ENCODE measurements at places on chromosomes 4 and X.

DNA sequence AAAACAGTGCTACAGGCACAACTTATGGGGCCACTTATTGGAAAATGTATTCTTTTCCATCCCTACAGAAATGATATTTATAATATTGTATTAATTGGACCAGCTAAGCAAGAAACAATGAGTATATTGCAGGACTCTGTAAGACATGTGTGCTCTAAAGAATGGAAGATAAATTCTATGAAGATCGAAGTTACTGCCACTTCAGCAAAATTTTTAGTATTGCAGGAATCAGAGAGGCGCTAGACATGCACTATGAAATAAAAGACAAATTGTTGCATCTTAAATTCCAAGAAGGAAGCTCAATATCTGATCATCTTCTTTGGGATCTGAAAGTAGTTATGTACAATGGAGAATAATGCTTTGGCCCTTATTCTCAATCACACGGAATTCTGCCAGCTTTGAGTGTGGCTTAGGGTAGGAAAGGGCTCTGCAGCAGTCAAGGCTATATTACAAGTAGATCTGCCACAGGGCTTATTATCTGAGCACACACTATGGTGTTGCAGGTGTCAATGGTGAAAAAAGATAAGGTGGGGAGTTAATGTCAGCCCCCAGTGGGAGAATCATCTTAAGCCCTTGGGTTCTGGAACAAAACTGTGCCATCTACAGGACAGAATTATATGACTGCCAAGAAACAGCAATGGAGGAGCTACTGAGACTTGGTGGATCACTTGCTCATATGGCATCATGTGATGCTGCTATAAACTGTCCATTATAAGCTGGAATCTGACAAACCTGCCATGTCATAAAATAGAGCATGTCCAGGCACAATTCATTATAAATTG lies 334.0 kb upstream of the NDST3 start:
- no peak for DNase-seq

- DNase-seq: no peak
Observed at GRCh38 chr4:154623436-154623835, 11.0 kb upstream of the FGG start.

- no peak for DNase-seq
Observed at GRCh38 chr4:118759481-118759880, 74.3 kb downstream of the METTL14 start.

- DNase-seq: no peak
Observed at GRCh38 chr4:7043284-7044136, at the start of gene TADA2B. Gene TADA2B (plus strand): TSS chr4:7043372. CDS start chr4:7043580, 208 bp downstream.

DNA sequence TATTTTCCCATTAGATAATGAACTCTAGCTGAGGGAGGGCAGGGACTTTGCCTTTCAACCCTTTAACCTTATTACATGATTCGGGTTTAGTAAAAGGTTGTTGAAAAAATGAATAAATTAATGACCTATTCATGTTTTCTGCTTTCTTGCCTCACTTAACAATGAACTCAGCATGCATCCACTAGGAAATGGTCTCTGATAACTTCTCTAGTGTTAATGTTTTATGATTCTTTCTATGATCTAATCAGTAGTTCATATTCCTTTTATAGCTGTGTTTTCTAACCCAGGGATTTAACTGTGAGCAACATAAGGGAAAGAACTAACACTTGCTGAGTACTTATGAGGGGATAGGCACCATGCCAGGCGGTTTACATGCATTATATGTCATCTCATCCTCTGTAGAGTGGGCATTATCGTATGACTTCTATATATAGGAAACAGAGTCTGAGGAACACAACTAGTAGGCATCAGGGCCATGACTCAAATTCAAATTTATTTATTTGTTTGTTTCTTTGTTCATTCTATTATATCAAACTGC lies 236.7 kb upstream of the MAB21L2 start:
- DNase-seq: no peak

DNA sequence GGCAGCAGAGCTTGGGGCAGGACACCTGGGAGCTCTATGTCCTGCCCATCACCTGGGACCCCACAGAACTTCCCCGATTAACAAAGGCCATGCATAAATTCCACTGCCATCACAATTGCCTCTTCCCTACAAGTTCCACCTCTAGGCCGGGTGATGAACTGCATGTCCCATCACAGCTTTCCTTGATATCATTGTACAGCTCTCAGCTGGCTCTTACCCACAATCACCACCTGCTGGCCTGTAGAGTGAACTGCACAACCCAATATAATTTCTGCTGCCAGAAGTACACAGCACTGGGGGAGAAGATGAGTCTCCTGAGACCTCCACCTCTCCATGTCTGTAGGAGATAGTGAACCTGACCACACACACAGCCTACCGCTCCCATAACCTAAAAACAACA lies 285.0 kb upstream of the AADAT start:
- no peak for DNase-seq

DNA sequence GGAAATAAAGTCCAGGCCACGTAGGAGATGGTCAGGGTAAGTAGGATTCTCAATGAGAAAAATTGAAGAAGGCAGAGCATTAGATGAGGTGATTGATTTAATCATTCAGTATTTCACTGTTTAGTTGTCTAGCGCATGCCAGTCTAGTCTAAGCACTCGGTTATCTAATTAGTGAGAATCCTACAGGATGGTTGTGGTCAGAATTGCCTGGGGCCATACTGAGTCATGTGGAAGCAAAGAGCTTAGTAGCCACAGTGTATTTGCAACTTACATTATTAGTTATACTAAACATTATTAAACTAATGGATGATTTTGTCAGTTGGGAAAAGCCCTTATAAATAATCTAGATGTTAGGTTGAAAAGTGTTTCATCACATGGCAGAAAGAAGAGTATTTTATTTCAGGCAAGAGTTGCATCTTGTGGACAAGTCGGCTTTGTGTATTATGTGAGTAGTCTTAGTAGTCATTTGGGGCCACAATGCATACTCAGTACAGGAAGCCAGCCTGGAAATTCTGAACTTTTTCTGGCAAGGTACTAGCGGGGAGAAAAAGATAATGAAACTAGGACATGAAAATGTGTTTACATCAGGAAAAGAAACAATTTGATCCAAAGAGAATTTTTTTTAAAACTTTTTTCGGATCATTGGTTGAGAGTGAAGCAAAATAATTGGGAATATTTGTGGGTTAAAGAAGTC lies 31.9 kb downstream of the CPEB2 start:
- DNase-seq: peak; percentile 24

- DNase-seq: no peak
Observed at GRCh38 chr4:114282937-114283336, 303.5 kb upstream of the ARSJ start.

- no peak for DNase-seq
Observed at GRCh38 chrX:19448077-19448476, 67.2 kb downstream of the MAP3K15 start.

GRCh38 chr4:83852085-83852451 lies 316.2 kb downstream of the GPAT3 start:
- DNase-seq: no peak
